Stimulated activated CD4-positive, alpha-beta T cell treated with anti-CD3 and anti-CD28 coated beads, TNF-alpha, amount 100 ng/mL, for 48 hours (primary cell): ENCODE measurements at places on chromosomes 7 and 10.
A peak's percentile ranks its signal among the peaks of the same experiment; 100 is the strongest.

- peak; percentile 48 for DNase-seq
Observed at GRCh38 chr10:132446661-132447445, 49.9 kb downstream of the PWWP2B start.

DNA sequence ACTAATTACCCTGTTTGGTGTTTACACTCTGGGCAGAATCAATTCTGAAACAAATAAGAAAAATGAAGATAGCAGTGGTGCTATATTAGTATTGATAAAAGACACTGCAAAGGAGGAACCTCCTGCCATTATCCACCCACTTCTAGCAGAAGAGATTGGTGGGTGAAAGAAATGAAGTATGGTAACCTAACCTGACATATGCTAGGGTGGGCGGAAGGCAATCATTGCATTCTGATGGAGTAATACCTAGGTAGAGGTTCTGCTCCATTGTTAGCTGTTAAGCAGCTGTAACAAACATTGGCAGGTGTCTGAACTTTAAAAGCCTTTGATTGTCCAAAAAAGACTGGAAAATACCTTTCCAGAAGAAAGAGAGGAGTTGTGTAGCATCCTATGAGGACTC is 95.9 kb downstream of the OTUD1 start:
- no peak for DNase-seq

GRCh38 chr7:111080495-111081105 is 10.3 kb upstream of the LRRN3 start:
- no peak for DNase-seq

- no peak for DNase-seq
Observed at GRCh38 chr7:5692112-5692844, 89.2 kb downstream of the RNF216 start.

GRCh38 chr7:128116740-128117139 is 85.5 kb upstream of the LRRC4 start:
- no peak for DNase-seq

DNA sequence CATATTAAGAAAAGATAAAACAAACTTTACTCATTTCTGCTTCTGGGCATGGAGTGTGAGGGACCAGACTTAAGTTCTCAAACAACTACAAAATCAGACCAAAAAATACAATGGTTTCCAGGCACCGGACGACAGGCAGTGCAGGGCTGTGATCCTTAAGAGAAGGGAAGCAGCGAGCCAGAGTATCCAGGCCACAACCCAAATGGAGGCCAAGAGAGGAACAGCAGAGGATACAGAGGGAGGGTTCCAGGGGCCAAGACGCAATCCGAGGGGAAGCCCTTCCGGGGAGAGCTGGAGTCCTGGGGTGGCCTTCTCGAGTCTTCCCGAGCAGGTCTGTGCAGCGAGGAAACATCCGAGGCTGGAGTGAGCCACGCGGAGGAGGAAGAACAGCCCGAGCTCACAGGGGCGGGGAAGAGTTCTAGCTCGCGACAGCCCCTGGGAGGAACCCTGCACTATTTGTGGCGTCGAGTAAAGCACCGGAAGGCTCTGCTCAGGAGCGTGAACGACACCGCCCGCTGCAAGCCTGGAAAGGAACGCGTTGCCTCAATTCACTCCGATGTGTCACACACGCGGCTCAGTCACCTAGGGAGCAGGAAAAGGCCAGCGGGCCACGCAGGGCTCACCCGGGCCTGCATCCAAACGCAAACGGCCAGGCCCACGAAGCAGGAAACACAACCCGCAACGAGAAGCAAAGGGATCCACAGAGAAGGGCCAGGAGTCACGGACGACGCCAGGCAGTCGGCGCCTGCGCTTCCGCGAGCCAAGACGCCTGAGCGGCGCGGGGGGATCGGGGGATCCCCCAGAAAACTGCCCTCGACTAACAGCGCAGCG is 933 bp upstream of the RNF32 start:
- no peak for DNase-seq

DNA sequence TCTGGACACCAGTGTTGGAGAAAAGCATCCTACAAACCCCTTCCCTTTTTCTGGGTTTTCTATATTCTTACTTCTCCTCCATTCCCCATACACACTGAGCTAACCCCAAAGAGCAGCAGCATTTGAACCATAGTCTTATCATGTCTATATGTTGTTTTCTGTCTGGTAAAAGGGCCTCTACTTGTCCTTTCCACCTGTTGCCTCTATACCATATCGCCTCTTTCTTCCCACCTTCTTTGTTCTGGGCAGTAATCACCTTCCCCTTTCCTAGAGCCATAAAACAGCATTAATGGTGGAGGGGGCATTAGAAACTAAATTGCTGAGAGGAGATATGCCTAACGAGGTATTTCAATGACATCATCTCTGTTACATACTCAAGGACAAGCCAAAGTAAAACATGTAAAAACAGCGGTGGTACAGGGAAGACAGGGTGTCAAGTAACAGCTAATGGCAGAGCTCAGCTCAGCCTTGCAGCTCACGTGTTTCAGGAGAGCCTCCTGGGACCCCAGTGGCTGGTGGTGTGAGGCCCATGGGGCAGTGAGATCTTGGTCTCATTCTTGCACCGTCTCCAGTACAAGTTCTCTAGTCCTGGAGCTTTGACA is 20.6 kb downstream of the NPY start:
- DNase-seq = no peak

DNA sequence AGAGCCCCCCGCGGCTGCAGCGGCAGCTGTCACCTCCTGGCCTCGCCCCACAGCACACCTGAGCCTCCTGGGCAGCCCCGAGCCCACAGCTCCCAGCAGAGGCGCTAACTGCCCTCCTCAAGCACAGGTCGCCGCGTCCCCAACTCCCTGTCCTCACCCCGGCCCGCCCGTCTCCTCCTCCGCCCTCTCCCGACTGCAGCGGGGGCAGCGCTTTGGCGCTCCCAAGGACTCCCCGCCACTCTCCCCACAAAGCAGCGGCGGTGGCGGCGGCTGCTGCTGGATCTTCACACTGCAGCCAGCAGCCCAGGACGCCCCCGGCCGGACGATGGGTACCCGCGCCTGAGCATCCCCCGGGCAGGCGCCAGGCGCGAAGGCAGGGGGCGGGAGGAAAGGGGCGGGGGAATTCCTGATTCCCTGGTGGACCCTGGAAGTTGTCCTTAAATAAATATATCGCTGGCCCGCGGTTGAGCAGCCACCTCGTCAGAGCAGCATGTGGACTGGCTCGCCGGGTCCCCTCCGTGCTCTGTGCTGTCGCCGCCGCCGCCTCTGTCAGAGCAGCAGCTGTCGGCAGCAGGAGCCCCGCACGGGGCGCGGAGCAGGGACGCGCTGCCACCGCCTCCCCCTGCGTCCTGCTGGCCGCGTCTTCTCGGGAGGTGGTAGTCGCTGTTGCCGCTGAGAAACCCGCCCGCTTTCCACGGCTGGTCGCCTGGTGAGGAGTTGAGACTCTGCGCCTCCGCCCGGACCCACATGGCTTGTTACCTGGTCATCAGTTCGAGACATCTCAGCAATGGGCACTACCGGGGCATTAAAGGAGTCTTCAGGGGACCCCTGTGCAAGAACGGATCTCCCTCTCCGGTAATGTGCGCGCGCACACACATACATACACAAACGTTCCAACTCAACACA is at the start of gene ZNF804B:
ZNF804B (plus strand) TSS at position 471 of the 906 bp plus-strand sequence; CDS start at position 748, 277 bp downstream.
- DNase-seq = no peak

DNA sequence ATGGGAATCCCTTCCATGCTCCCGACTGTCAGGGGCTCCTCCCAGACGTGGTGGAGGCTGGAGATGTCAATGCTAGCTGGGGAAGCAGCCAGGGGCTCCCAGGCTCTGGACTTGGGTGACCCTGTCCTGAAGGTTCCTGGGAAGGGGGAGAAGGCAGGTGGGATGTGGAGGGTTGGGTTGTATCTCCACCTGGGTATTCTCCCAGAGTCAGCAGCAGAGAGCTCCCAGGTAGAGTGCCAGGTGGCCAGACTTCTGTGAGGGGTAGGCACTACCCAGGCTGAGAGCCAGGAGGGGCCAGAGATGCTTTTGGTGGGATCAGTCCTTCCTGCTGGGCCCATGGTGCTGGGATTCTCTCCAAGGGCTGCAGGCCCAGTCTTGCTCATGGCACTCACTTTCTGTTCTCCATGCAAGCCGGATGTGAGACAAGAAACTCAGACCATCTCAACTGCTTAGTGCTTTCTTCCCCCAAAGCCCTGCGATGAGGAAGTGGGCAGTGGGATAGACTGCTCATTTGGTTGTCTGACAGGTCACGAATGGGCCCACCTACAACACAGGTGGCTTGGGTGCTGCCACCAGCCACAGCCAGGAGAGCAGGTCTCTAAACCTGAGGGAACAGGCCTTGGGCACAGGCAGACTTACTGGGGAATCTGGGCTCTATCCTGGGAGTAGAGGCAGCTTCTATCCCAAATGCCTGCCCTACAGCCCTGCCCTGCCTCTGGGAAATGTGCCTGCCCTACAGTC is 52.5 kb upstream of the CAMK2B start:
- DNase-seq = no peak

GRCh38 chr10:96306516-96306915 is 2.3 kb downstream of the DNTT start:
- no peak for DNase-seq

DNA sequence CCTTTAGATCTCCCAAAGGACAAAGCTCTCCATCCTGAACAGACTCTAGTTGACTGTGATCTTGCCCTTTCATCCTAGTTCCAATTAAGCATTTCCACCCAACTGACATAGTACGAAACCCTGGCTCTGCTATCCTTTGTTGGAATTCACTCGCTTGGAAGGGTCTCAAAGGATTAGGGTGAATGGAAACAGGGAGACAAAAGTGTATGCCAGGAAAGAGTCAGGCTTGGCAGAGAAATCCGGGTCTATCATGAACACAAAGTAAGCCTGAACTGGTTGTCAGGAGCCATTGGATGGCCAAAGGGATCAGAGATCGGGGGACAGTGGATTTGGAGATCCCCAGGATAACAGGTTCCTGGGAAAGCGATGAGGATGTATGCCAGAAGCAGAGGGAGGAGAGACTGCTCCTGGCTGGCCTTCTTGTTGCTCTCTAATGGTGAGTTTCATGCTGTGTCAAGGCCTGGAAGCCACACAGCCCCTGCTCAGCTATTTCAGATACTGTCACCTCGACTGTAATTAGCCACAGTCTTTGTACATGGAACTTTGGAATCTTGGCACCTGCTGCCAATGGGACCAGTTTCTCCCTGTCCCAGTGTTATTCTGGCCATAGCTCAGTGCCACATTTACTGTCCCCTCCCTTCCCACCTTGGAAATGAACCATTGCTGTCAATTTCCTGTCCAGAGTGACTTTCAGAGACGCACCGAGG is 1168.7 kb upstream of the AUTS2 start:
- no peak for DNase-seq

GRCh38 chr7:121714559-121715303 is 158.2 kb upstream of the PTPRZ1 start:
- DNase-seq = no peak

- no peak for DNase-seq
Observed at GRCh38 chr7:78226059-78226719, 427.6 kb downstream of the PHTF2 start.

- no peak for DNase-seq
Observed at GRCh38 chr10:8059191-8059936, 4.9 kb downstream of the GATA3 start.

GRCh38 chr7:37751096-37751495 is 67.5 kb downstream of the GPR141 start:
- no peak for DNase-seq

DNA sequence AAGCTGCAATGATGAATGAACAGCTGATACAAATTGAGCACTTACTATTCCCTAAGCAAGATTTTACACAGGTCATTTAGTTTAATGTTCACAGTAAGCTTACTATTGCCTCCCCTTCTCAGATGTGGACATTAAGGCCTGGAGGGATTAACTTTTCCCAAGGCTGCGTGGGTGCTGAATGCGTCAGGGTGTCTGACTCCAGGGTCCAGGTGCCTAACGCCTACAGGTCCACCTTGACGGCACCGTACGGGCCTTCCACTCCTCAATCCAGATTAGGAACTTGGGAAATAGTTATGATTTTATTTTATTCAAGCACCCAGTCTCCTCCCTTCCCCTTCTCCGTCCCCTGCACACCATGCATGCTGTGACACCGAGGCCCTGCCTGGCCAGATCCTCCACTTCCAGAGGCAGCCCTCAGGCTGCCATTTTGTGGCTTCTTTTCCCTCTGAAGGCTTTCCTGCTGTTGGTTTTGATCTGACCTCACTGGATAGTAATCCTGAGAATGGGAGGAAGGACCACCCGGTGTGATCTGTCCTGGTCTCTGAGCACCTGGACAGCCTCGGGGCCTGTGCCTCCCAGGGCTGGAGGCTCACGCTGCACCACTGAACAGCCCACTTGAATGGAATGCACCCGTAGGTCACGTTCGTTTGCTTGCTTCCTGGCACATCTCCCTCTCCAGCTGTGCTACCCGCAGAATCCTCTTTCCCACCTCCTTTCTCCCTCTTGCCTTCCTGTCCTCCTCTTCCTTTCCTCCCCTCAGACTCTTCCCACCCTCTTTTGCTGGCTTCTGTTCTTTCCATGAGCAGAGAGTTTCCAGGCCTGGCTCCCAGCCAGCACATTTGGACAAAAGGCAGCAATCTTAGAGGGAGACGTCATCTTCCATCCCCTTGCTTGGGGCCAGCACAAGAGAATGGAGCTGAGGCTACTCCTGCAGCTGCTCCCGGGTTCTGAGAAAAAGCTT is 14.4 kb downstream of the DENND2A start:
- DNase-seq = no peak

- DNase-seq = no peak
Observed at GRCh38 chr7:39299695-39300094, 266.5 kb upstream of the YAE1 start.

GRCh38 chr7:55242613-55243012 is 122.5 kb upstream of the LANCL2 start:
- no peak for DNase-seq

- no peak for DNase-seq
Observed at GRCh38 chr7:55272328-55272727, 92.8 kb upstream of the LANCL2 start.

DNA sequence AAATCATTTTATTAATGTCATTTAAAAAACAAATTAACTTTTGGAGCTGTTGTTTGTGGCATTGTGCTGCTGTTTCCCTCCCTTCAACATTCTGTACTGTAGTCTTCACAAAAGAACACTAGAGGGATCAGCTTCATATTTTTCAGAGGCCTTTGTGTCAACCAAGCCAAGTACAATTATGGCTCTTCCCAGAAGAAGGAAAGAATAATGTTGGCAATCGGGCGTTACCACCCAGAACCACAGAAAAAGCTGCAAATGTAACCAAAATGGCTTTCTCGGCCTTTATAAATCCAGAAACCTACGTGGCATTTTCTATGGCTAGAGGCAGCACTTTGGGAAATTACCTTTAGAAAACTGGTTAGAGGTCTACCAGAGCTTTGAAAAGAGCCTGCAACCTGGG is 98.8 kb upstream of the COL1A2 start:
- DNase-seq = no peak
